ENCODE measurements at places on chromosomes 11 and 22.

DNA sequence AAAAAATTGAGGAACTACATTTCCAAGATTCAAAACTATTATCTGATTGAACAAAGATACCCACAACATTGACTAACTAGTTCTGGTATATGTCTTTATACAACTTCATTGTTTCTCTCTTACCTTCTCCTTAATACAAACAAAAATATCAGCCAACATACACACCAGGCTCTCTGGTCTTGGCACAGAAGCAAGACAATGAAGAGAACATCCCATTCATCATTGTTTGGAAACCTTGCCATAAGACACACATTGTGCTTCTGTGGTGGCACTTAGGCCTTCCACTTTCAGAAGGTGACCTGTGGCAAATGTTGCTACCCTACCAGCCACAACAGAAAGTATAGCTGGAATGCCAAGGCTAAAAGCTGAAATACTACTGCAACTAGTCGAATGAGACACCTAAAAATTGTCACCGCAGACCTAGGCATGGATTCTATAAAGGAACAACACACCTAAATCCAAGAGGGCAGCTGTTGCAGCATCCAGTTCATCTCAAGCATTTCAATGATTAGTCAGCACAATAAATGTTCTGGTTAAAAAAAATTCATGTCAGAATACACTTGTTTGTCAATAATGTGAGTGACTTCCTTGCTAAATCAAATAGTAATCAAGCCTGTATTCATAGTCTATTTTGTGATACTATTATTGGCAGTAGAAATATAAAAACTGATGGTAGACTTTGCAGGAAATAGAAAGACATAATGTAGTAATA is 26.3 kb downstream of the MAP6 start:
- no peak for DNase-seq

- no peak for DNase-seq
Measured at GRCh38 chr11:520428-521176, 13.6 kb upstream of the RNH1 start.

DNA sequence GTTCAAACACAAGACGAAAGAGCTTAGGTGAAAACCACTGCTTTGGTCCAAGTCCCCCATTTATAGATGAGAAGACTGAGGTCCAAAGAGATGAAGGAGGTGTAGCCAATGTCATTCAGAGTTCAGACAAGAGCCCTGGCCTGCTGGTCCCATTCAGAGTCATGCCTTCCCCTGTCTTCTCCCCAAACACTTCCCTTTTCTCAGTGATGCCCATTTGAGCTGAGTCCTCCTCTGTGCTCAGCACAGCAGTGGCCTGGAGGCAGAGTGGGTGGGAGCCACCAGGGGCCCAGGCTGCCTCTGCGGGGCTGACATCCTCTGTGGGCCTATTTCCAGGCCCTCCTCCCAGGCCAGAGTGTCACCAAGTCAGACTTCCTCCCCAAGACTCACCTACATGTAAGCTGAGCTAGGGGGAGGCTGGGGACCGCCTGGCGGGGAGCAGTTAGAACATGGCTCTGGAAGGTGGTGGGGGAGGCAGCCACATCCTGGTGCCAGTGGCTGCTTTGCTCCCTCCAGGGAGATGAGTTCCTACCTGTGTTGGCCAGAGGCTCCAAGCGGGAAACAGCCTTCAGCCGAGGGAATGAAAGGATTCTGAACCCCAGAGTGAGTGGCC is 22.4 kb upstream of the LRRC10B start:
- DNase-seq, result no peak

DNA sequence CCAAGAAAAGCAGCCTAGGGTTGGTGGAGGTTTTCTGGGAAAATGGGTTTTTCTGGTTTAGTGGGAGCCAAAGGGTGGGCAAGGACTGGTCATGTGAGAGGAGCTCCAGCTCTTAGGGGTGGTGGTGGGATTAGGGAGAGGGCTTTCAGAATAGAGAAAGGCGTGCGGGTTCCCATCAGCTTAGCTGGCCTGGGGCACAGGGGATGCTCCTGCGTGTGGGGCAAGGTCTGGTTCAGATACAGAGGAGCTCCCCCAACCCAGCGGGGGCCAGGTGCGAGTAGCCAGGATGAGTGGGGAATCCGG is 644 bp downstream of the TMEM134 start:
- no peak for DNase-seq

DNA sequence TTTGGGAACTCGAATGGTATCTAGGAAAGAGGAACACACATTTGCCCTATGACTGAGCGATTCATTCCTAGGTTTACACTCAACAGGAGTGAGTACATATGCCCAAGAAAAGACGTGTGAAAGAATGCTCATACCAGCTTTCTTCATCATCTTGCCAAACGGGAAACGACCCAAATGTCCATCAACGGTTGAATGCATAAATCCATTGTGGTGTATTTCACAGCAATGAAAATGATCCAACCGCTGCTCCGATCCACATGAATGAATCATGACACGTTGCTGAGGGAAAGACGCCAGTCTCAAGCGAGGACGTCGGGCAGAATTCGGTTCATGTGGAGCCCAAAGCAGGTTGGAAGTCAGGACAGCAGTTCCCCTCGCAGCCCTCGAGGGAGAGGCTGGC is 71.5 kb downstream of the CYTH4 start:
- DNase-seq, result no peak

DNA sequence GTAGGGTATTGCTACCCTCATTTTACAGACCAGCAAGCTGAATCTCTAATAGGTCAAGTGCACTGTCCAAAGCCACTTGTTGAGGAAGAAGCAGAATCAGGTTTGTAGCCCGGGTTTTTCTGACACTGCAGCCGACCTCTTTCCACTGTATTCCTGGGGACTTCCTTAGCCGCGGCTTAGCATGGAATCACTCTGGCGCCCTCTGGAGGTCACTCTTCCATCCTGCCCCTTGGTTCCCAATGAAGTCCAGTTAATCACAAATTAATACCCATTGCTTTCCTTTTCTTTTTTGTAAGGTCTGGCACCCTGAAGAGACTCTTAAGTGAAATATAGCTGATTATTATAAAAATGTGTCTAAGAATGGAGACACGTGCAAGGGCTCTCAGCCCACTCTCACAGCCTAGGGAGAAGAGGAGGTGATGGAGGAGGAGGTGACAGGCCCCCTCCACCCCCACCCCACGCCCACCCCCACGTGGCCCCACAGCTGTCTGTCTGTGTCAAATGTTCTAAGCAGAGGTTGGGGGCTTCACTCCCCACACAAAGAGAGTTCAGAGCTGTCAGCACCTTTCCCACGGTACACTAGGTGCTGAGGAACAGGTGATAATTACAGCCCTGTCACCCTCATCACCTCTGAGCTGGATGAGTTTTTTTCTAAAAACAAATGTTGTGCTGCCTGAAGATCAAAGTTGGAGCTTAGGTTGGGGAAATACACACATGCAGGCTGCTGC is 57.7 kb upstream of the DRD2 start:
- peak; percentile 85 for DNase-seq

DNA sequence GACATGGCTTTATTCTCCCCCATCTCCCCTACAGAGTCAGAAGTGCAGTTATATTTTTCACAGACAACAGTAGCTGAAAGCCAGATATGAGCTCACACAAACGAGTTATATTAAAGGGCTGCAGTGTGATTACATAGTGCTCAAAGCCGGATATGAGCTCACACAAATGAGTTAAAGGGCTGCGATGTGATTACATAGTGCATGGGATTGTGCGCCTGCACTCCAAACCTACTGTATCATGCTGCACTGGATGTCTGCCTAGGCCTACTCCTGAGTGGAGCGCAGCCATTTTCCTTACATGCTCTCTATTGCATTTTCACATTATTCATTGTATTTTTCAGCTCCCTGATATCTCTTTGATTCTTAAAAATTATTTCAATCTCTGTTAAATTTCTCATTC is 414.6 kb upstream of the LARGE1 start:
- DNase-seq, result no peak

DNA sequence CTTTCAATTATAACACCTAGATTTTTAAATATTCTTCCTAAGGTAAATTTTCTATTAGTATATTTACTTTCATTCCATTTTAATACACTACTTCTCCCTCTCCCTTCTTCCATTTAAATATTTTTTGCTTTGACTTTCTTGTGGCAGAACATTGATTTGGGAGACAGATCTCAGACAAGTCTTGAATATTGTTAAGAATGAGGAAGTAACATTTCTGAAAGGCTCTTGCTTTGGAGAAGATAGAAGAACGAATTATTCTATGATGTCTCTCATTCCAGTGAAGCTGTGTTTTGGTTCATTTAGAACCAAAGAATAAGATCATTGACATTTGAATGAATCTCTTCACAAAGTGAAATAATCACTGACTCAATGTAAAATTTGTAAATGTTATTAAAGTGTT is 2.4 kb downstream of the IPO7 start:
- no peak for DNase-seq

- DNase-seq, result no peak
Measured at GRCh38 chr22:37630839-37631435, 8.5 kb upstream of the SH3BP1 start.

- peak; percentile 28 for DNase-seq
Measured at GRCh38 chr22:35894464-35894878, 134.2 kb downstream of the RBFOX2 start.

Measured in fibroblast of pulmonary artery (primary cell).